NCI-H446 (cell line): ENCODE measurements at places on chromosomes 1 and 21.

- DNase-seq = peak; percentile 25
Measured at GRCh38 chr1:69148731-69149130, 419.0 kb upstream of the LRRC7 start.

- no peak for DNase-seq
Measured at GRCh38 chr1:30728832-30729638, 5.7 kb upstream of the MATN1 start.

DNA sequence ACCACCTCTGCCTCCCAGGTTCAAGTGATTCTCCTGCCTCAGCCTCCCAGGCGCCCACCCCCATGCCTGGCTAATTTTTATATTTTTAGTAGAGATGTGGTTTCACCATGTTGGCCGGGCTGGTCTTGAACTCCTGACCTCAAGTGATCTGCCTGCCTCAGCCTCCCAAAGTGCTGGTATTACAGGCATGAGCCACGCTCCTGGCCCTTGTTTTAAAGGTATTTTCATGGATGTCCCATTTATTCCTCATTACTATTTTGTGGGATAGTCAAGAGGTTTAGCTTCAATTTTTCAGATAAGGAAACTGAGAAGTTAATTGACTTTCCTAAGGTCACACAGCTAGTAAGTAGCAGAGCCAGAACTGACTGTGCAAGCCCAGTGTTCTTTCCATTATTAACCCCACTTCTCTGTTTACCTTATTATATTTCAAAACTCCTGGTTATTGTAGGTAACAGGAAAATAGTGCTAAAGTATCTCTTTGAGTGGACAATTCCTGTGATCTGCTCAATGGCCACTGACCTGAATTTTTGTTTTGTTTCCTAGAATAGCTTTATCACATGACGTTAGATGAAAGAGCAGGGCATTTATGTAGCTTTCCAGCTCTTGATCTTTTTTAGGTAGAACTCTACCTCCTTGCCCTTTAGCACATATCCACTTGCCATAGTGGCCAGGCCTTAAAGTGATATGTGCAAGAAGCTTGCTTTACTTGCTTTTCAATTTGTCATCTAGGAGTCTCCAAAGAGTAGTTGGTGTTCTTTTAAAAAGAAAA lies 13.6 kb downstream of the ZYG11B start:
- no peak for DNase-seq

- no peak for DNase-seq
Measured at GRCh38 chr1:118949315-118949714, 38.8 kb downstream of the TBX15 start.

DNA sequence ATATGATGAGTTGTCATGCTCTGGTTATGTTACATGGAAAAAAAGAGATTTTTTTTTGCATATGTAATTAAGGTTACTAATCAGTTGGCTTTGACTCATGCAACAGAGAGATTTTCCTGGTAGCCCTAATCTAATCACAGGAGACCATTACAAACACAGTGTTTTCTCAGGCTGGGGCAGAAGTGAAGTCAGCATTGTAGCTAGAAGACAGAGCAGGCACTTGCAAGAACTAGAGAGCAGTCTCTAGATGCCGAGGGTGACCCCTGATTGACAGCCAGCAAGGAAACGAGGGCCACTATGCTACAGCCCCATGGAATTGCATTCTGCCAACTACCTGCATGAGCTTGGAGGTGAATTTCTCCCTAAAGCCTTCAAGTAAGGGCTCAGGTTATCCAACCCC lies 151.3 kb downstream of the RUNX1 start:
- no peak for DNase-seq

- DNase-seq = no peak
Measured at GRCh38 chr1:26375081-26375480, 2.5 kb upstream of the ZNF683 start.

GRCh38 chr1:118589238-118589846 lies 398.8 kb downstream of the TBX15 start:
- DNase-seq = no peak

DNA sequence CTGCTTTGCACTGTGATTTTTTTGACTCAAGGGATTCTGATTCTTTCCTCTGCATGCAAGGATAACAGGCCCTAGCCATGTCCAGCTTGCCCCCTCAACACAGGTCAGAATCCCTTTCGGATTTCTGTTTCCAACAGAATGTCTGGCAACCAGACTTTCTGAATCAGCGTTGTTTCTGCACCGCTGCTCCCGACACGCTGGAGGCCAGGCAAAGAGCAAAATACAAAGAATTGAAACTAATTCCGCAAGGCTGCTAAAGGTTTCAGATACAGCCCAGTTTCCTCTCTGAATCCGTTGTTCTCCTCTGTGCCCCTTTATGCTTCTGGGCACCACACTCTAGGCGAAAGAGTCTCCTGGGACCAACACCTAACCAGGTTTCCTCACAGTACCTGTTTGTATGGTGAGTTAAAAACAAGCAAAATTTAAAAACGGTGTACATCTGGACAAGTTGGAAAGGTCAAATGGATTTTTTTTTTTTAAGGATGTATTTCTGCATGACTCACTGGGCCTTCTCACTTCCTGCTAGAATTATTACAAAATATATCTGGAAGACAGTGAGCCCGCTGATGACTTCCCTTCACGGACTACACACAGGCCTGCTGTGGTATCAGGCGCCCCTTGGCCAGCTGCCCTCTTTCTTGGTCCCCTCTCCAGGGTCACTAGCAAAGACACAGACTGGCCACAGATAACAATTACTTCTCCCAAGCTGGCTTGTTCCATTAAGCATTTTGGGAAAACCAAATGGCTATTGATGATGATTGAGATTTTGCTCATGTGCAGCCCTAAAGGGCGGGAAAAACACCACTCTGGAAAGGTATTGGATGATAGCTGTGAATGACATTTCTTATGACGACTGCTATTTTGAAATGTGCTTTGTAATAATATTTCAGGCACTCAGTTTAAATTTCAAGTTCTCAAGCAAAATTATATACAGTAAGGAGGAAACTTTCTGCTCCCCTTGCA lies 118.3 kb downstream of the TGFB2 start:
- DNase-seq = peak; percentile 31

DNA sequence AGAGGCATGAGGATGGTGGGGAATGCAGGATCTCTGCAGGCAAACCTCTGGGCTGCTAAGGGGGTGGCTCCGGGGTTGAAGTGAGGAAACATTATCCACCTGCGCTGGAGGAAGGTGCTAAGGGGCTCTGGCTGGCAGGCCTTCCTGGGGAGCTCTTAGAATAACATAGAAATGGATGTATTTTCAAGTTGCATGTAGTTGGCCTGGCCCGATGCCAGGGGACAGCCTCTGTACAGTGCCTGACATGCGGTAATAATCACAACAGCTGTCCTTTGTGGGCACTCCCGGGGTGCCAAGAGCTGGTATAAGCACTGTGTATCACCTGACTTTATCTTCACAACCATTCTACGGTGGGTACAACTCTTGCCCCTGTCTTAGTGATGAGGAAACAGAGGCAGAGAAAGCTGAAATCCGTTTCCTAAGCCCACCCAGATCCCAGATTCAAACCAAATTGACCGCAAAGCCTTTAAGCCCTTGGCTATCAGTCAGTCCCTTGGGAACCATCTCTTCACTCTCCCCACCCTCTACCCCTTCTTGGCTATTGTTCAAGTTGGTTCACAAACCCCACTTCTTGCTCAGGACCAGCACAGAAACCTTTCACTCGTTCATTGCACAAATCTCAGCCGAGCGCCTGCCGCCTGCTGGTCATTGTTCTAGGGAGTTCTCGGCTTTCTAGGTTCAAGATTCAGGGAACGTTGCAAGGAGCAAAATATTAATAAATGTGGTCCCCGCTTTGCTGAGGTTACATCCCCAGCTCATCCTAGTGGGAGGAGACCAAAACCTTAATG lies 30.9 kb downstream of the PADI4 start:
- DNase-seq = no peak

GRCh38 chr1:23772854-23773242 lies 5.4 kb upstream of the PITHD1 start:
- DNase-seq = no peak

- no peak for DNase-seq
Measured at GRCh38 chr1:157487504-157487903, 64.8 kb downstream of the FCRL5 start.

GRCh38 chr1:91799863-91800262 lies 86.1 kb downstream of the TGFBR3 start:
- DNase-seq = no peak

DNA sequence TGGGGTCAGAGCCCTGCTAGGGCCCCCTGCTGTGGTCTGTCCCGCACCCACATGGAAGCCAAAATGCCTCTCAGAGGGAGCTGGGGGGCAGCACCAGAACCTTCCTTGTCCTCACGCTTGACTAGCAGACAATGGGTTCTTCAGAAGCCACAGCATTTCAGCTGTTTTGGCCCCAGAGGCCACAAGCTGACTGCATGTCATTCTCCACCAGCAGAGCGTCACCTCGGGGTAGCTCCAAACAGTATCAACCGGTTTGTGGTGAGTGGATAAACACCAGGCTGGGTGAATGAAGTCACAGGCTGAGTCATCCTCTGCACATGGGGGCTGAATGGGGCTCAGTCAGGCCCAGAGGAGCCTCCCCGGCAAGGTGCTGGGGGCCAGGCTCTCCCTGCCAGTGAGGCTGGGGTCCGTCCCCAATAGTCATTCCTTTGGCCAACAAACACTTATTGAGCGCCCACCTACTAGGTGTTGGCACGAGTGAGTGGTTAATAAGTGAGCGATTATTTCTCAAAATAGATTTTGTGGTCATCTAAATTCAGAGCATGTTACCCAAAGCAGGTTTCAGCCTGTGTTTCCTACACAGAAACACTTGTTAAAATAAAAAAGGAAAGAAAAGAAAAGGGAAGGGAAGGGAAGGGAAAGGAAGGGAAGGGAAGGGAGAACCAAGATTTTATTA lies 9.1 kb downstream of the OLIG1 start:
- no peak for DNase-seq
